ENCODE measurements at places on chromosomes 1 and 21.

DNA sequence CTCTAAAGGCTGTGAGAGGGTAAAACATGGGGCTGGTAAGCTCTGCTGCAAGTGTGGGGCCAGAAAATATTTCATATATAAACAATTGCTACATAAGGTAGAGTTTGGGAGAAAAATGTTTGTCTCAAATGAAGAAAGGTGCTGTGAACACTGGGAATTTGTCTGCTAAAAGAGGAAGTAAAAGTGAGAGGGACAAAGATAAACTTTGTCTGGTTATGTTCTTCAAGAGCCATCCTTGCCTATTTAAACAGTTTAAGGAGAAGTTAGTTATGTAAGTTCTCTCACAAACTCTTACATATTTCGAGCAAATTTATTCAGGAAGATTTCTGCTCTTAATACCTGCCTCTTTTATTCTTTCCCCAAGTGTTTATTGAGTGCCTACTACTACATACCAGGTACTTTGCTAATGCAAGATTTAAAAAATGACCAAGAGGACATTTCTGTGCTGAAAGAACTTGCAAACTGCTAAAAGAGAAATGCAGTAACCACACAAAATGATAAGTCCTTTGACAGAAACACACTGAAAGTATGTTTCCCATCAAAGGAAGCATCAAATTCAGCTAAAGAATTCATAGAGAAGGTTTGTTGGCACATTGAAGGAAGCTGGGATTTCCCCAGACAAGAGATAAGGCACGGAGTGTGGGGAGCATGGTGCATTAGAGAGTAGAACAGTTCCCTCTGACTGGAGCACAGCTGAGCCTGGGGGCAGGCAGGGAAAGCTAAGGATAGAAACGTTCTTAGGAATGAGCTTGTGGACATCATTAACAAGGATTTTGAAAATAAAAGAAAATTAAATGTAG, 549.1 kb downstream of the PTBP2 start:
- no peak for DNase-seq

DNA sequence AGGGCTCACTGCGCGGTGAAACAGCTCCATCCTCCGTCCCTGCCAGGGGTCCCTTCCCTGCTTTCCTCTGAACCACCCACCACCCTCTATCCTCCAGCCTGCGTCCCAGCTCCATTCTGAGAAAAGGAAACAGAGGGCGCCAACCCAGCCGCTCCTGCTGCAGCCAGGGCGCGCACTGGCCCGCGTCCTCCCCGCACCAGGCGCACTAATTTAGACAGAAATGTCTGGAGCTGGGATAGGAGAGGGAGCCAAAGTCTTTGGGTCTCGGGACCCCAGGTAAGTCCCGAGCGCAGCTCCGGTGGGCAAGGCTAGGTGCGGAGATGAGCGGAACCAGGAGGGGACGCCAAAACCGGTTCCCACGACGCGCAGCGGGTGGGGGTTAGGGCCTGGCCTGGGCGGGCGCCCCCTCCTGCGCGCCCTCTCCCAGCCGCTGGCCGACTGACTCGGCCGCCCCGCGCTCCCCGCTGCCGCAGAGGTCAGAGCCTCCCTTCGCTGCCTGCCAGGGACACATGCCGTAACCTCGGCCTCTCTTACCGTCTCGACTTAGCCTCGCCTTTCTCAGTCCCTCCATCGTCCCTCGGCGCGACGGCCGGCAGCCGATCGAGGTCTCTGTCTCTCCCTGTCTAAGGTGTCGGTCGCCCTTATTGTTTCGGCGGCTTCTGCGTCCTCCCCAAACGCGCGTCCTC, 2.0 kb downstream of the CAMK2N1 start:
- DNase-seq: peak; percentile 21

DNA sequence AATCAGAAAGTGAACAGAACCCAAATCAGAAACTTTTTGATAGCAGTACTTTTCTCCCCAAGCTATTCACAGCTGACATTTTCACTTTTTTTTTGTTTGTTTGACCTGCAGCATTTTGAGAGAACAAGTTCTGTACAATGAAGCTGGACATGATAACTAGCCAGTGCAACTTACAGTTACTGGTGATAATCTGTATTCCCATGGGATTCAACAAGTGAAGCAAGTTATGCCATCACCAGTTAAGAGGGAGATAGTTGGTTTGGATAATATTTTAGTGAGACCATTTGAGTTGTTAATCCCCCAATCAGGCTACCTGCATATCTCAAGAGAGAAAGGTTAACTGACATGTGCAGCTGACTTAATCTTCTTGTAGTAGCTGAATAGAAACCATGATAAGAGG, 18.1 kb downstream of the SON start:
- DNase-seq: no peak

- peak; percentile 46 for DNase-seq
Measured at GRCh38 chr1:58702261-58703141, 2.6 kb upstream of the MYSM1 start.

- DNase-seq: no peak
Measured at GRCh38 chr1:203187689-203188264, 1.3 kb upstream of the CHI3L1 start.

DNA sequence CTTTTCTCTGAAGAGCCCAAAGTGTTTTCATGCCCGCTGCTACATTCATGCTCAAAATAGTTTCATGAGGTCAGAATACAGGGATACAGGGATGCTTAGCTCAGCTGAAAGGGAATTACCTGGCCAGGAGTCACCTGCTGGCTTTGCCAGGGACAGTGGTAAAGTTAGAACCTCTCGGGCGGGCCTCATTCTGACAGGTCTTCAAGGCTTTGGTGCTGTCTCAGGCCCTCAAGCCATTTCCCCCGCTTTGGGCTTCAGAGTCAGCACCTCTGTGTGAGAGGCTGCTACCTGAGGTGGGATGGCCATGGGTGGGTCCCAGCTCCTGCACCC, 5.5 kb downstream of the RASSF5 start:
- no peak for DNase-seq

DNA sequence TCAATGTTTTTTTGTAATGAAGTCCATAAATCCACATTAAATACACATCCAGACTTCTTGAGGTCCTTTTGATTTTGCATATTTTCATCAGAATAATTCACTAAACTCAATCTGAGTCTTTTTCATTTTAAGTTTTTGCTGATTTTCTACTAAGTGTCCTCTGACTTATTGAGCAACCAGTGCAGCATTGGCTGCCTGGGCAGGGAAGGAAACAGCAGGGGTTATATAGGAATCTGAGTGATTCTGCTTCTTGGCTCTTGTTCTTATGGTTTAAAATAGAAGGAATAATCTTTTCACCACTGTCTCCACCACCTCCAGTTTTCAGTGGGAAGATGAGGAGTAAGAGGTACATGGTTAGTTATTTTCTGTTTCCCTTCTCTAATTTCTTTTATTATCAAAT, 88.4 kb downstream of the ST6GALNAC5 start:
- DNase-seq: no peak

DNA sequence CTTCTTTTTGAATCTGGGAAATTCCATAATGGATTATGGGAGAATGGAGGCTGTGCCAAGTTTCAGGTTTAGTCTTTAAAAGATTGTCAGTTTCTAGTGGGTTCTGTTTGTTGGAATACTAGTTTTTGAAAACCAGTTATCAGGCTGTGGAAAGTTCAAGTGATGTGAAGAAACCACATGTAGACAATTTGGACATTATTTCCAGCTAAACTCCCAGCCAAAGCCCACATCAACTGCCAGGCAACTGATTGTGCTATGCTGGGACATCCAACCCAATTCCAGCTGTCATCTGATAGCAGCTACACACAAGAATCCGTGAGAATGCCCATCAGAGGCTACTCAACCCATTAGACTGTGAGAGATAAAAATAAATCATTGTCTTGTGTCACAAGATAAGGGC, 546.1 kb upstream of the ADAMTS5 start:
- no peak for DNase-seq

Data from head of caudate nucleus (tissue), 42 donors.